Stimulated activated CD8-positive, alpha-beta memory T cell treated with anti-CD3 and anti-CD28 coated beads, Interleukin-4, amount 100 ng/mL, for 4 hours (primary cell): ENCODE measurements at places on chromosomes 13 and 19.

GRCh38 chr13:24180750-24181377 is 20.3 kb downstream of the SPATA13 start:
- DNase-seq: no peak

DNA sequence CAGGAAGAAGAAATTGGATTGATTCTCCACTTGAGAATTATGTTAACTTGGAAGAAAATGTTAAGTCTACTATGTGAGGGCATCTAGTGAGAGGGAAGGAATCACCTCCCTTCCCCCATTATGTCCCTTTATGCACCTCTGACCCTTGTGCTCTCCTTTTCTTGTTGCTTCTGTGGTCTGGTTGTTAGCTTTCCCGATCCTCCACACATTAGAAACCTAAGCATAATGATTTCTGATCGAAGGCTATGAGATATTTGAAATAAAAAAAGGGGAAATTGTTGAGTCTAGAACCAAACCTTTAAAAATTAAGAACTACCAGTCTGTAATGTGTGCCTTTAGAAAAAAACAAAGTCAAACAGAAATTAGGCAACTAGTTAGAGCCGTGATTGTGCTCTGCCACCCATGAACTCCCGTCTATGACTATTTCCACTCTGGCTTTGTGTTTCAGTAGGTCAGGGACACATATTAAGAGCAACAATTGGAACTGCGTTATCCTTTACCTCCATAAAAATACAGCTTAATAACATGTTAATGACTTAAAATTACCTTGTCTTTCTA is 463 bp upstream of the GPC6 start:
- no peak for DNase-seq

GRCh38 chr13:34179481-34179880 is 361.5 kb downstream of the RFC3 start:
- DNase-seq: no peak

DNA sequence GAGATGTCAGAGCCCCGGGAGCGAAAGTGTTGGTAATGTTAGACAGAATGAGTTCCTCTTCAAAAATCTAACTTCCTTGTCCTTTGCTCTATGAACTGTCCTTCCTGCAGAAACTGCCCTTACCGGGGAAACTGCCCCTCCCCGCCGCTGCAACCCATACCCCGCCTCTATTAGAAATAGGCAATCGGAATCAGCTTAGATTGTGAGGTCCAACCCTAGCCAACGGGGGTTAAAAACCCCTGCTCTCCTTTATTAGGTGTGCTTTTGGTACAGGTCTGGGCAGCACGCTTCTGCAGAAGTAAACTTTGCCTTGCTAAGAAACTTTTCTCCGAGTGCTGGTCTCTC is 11.5 kb upstream of the CAPNS1 start:
- no peak for DNase-seq

DNA sequence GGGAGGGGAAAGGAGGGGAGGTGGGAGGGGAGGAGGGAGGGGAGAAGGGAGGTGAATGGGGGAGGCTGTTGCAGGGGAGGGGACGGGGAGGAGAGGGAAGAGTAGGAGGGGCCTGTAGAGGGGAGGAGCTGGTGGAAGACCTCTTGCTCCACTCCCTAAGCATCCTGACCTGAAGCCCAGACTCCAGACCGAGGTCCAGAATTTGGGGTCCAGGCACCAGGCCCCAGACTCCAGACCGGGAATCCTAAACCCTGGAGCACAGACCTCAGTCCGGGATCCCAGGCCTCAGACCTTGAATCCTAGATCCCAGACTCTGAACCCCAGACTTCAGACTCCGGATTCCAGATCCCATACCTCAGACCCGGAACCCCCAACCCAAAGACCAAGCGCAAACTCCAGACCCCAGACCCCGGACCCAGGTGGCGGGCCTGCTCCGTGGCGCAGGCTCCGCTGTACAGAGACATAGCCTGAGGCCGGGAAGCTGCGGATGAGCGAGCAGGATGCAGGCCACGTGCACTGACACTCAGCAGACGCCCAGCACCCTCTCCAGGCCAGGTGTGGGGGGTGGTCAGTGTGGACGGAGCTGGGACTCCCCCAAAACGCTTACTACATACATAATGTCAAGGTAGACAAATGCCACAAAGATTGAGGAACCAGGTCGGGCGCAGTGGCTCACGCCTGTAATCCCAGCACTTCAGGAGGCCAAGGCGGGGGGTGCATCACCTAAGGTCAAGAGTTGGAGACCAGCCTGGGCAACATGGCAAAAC is 710 bp upstream of the BTBD2 start:
- peak; percentile 32 for DNase-seq

DNA sequence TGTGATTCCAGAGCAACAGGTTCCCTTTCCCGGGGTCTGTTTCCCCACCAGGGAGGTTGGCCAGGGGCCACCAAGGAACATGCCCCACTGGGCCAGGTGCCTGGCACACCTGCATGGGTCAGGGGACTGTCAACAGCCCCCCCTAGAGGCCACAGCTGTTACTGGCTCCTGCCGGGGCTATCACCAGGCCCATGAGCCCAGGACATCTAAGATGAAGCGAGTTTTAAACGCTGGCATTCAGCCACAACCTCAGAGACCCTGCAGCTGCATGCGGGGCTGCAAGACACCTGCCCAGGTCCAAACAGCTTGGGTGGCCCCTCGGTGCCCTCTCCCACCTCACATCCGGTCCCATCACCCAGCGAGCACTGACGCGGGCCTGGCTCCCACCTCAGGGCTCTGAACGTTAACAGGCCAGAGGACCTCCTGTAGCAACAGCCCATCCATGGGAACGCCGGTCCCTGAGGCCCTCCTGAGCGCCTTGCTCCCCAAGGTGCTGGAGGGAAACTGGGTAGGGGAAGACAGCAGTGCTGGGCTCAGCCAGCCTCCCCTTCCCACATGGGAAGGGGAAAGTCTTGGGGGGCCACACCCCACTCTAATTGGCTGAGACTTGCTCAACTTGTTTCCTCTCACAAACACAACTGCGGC is 12.0 kb downstream of the KHSRP start:
- no peak for DNase-seq
